ENCODE measurements at places on chromosomes 3 and 15.
A peak's percentile ranks its signal among the peaks of the same experiment; 100 is the strongest.

GRCh38 chr3:48084929-48085328, 68.7 kb upstream of the MAP4 start:
- no peak for DNase-seq

- no peak for DNase-seq
Observed at GRCh38 chr3:41030220-41030619, 169.1 kb upstream of the CTNNB1 start.

- peak; percentile 16 for DNase-seq
Observed at GRCh38 chr3:64895991-64896895, 208.4 kb upstream of the ADAMTS9 start.

- DNase-seq, result no peak
Observed at GRCh38 chr3:53175613-53176540, 14.9 kb downstream of the PRKCD start.

DNA sequence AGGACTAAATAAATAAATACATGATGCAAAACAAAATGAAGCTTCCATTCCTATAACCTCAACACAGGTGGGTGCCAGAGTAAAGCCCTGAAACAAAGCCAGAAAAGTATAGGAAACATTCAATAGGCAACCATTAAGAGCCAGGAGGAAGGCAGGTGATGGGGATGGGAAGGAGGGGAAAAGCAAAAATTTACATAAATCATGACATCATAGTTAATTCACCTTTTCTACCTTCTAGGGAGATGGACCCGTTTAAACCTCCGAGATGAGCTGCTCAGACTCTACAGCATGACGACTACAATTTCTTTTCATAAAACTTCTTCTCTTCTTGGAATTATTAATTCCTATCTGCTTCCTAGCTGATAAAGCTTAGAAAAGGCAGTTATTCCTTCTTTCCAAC, 27.9 kb downstream of the TM4SF4 start:
- DNase-seq, result no peak

GRCh38 chr3:85939074-85939482, 980.3 kb downstream of the CADM2 start:
- DNase-seq, result peak; percentile 8

- no peak for DNase-seq
Observed at GRCh38 chr3:105402287-105402801, 35.6 kb downstream of the ALCAM start.
